ENCODE measurements at places on chromosomes 2 and 18.

GRCh38 chr2:197059477-197059876, 133.0 kb upstream of the PGAP1 start:
- DNase-seq = no peak

DNA sequence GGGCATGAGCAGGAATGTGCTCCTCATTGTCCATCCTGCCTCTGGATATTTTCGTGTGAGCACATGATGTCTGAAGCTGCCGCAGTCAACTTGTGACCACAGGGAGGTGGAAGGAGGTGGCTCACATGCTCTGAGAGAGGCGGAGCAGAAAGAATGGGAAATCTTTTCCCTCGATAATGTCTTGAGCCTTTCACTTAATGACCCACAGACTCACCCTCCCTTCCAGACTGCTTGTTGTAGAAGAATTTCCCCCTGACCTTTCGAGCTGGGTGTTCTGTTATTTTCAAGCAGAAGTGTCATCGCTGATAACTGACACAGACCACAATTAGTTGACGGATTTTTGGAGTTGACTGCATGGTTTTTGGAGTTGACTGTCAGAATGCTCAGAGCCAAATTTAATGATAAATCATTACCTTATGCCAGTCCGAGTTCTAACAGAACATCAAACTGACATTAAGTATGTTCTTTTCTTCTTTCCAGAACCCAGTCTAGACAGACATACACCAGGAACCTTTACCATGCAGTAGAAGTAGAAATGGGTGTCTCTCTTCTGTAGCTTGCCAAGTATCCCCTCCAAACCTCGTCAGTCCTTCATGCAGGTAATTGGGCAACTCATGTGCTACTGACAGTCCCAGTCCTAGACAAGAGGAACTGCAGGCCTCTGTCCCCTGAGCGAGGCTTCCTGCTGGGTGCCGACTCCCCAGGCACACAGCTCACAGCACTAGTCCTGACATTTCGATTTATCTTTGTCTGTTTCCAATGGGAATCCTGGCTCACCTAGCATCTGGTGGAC, 29.4 kb upstream of the RTTN start:
- DNase-seq = no peak

DNA sequence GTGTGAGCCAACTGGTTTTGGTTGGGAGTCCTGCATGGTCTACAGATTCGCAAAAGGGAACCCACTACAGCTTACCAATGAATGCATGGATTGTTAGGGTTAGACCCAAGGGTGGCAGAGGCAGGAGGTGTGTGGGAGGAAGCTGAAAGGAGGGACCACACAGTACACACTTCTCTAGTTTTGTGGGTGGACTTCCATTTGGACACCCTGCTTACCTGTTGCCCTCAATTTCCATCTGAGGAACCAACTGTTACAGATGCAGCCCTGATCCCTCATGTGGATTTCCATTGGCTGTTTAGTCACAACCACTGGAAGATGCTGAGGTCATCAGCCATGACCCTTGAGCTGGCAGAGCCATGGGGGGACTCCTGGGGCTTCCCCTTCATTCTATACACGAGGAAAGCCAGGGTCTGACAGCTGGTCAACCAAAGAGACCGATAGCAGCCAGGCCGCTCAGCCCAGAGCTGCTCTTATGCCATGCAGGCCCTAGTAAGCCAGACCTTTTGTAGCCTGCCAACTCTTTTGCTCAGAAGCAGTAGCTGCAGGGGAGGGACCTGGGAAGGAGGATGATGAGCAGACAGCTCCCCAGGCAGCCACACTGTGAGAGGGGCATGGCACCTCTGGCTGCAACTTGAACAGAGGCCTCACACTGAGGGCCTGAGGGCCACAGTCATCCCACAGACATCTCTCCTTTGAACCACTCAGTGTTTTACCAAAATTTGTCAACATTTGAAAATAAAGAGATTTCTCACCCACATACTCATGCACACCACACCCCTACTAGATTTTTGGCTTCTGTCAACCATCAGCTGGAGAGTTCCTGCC, 162.1 kb downstream of the SETBP1 start:
- no peak for DNase-seq

GRCh38 chr2:33496150-33496549, 19.7 kb downstream of the RASGRP3 start:
- DNase-seq = no peak

- peak; percentile 15 for DNase-seq
Measured at GRCh38 chr2:197786010-197786877, 1.1 kb upstream of the BOLL start.

DNA sequence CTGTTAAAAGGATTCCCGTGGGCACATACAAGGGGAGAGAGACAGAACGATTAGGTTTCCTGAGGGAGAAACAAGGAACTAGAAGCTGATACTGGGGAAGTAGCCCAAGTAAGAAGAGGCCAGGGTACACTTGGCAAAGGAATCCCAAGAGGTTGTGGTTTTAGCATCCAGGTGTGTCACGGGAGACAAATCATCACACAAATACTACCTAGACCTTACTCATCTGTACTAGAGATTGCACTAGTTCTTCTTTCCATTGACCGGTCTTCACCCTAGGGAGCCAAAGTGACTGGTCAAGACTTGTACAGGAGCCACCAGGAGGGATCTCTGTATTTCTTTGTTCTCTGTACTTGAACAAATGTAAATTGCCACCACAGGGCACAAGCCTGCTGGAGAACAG, 14.2 kb upstream of the NR4A2 start:
- DNase-seq = no peak

Measured in lung microvascular endothelial cell (primary cell).